ENCODE measurements at places on chromosomes 12 and 14.

- DNase-seq = no peak
Measured at GRCh38 chr14:61379639-61380184, 58.3 kb downstream of the PRKCH start.

DNA sequence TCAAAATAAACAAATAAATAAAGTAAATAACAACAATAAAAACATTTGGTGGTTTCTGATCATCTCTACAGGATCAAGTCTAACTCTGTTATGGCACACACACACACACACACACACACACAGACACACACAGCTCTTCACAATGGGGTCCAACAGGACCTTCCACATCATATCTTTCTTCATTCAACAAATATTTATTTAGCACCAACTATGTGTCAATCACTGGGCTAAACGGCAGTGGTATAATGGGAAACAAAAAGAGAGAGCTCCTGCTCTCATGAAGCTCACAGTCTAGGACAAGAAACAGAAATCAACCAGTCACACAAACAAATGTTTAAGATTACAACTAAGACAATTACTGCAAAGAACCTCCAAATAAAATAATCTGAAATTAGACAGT lies 9.3 kb downstream of the PPP1R13B start:
- DNase-seq = no peak

DNA sequence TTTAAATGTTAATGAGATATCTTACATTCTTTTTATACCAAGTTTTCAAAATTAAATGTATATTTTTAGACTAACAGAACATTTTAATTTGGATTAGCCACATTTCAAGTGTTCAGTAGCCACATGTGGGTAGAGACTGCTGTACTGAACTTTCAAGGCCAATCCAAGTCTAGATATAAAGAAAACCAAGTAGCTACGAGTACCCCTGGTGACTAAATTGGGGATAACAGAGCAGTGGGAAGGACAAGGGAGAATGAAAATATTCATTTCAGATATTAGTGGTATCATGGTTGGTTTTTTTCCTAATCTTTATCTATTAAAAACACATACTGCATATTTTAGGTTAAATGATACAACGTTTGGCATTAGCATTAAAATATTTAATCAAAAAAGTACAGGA lies 69.4 kb upstream of the RHOJ start:
- DNase-seq = no peak

- no peak for DNase-seq
Measured at GRCh38 chr14:85536833-85537190, 6.9 kb downstream of the FLRT2 start.

DNA sequence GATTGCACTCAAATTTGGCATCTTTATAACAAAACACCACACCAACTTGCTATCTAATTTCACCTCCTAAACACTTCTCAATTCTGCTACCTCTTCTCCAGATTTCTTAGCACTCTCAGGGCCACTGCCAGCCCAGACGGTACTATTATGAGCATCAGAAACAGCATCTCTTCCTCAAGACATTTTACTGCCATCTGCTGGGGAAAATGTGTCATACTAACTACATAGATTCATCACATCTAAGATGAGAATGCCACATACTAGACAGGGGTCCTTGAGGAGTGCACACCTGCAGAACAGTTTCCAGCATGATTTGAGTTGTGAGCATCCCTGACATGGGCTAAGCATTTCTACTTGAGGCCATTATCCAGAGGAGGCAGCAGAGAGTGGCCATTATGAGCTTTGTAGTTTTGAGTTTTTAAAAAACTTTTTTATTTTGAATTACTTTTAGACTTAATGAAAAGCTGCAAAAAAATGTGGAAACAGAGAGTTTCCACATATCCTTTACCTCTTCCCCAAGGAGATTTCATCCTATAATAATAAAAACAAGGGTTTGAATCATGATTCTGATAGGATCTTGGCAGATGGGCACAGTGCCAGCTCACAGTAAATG lies 15.1 kb upstream of the GRIP1 start:
- peak; percentile 69 for DNase-seq

DNA sequence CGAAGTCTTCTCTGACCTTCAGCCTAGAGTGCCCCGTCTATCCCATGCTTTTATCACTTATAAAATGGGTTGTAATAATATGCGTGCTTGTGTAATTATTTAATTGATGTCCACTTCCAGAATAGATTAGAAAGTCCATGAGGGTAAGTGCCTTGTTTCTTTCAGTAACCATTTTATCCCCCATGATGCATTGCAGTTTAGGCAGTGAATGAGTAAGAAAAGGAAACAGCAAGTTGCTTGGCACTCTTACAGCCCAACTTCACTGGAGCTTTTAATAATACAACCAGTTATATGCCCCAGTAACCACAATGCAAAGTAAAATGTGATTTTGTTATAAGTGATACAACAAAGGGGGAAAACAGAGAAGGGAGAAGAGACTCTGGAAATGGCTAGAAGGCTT lies 287.3 kb downstream of the MED13L start:
- DNase-seq = no peak

GRCh38 chr12:24901576-24902461 lies 47.1 kb downstream of the BCAT1 start:
- DNase-seq = no peak

DNA sequence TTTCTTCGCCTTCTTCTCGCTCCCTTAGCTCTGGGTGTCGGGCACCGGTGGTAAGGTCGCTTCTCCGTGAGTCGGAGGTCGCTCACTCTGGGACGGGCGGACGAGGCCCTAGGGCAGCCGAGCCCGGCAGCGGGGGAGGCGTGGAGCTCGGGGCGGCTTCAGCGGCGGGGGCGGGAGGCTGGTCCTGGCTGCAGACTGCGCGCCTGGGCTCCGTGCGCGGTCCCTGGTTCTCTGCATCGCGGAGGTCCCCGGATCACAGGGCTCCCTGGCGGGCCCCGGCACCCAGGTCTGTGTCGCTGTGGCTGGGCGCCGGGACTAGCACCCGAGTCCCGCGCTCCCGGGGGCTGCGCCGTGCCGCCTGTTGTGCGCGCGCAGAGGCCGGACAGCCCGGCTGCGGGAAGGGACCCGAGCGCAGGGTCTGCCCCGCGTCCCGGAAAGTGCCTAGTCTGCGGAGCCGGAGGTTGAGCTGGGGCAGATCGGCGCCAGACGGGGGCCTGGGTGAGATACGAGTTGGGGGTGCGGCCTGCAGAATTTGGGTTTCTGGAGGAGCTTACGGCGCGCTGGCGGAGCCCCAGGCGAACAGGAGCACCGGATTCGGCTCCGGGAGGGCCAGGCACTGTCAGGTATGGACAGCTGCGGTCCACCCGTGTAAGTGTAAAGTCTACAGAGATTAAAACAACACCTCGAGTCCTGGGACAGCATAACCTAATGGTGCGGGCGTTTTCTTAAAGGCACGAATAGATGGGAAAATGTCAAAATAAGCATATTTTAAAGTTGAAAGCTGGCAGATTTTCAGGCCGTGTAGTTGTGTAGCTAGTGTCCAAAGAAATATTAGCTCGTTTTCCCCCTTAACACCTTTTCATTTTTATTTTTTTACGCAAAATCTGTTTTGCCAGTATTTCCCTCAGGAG lies 713 bp downstream of the FRMD6 start:
- DNase-seq = no peak

- DNase-seq = no peak
Measured at GRCh38 chr12:130818272-130818634, 20.8 kb downstream of the STX2 start.

DNA sequence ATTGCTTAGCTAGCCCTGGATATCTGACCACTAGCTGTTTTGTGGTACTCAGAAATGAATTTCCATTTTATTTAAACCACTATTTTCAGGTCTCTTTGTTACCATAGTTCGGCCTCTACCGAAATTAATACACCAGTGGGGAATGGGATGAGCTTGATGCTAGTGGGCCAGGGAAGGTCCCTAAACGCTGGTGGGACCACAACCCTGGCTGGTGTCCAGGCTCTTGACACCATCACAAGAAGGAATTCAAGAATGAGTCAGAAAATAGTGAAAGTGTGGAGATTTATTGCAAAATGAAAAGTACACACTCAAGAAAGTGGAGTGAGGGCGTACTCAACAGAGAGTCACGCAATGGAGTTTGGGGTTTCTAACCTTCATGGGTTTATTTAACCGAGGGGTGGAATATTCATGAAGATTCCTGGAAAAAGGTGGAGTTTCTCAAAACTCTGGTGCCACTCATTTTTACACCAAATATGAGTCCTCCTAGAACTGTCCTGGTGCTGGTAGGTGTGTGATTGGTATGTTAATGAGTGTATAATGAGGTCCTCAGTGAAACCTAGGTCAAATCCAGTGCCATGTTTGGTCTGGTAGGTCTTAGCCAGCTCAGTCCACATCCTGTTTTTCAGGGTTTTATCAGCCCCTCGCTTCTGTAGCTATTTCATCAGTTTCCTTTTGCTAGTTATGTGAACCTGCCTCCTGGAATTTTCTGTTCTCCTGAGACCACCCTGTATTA lies 38.9 kb upstream of the LRP6 start:
- no peak for DNase-seq

DNA sequence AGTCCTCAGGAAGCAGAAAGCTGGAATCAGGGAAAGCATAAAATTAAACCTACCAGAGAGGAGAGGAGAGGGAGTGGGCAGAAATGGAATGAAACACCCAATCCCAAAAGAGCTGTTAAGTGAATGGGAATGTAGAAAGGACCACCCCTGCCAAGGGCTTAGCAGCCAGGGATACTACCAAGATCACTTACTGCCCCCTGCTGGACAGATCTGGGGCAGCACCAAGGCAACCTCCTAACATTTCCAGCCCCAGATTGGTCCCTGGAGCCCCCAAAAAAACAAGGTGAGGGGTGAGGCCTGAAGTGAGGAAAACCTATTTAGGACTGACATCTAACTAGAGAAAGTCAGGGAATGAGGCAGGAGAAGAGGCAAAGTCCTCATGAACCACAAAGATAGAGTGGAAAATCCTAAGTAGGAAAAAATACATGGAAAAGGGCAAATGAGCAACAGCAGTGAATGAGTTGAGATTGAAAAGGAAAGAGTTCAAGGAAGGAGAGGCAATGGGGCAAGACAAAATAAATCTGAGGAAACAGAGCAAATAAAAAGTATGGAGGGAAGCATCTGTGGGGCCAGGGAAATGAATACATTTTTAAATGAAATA lies 11.2 kb upstream of the FKBP11 start:
- DNase-seq = peak; percentile 38

- DNase-seq = no peak
Measured at GRCh38 chr12:94010307-94010706, 138.1 kb upstream of the PLXNC1 start.

DNA sequence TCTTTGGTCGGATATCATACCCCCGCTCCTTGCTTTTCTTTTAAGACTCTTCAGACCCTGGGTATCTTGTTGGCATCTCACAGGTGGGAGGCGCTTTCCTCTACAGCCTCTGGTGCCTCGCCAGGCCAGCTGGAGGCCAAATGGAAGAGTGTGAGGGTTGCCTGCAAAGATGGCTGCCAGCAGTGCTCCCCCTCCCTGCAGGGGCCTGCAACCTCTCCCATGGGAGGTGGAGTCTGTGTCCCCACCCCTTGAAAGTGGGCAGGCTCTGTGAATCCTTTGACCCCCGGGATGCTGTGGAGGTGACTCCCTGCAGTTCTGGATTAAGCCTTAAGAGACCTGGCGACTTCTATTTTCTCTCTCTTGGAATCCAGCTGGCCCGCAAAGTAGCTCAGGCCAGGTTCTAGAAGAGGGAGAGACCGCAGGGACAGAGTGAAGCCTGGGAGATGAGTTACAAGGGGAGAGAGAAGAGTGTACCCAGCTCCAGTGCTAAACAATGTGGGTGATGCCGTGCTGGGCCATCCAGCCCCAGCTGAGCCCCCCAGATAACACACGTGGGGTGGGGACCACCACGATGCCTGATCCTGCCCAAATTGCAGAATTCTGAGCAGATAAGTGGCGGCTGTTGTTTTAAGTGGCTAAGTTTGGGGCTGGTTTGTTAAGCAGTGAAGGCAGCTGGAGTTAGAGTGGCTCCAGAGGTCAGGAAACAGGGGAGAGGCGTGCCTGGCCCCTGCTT lies 37.9 kb upstream of the NCOR2 start:
- DNase-seq = no peak

DNA sequence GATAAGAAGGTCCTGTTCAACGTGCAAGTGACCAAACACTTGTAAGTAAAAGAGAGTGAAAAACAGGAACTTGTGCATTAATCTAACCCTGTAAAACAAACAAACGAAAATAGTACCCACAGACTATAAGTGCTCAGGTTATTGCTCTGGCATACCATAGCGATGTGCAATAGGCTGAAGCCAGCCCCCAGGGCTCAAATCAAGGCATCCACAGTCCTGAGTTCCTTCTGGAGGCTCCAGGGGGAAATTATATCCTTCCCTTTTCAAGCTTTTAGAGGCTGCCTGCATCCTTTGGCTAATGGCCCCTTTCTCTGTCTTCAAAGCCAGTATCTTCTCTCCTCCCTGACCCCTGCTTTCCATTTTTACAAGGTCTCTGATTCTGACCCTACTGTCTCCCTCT lies 8.1 kb upstream of the CMAS start:
- DNase-seq = no peak

DNA sequence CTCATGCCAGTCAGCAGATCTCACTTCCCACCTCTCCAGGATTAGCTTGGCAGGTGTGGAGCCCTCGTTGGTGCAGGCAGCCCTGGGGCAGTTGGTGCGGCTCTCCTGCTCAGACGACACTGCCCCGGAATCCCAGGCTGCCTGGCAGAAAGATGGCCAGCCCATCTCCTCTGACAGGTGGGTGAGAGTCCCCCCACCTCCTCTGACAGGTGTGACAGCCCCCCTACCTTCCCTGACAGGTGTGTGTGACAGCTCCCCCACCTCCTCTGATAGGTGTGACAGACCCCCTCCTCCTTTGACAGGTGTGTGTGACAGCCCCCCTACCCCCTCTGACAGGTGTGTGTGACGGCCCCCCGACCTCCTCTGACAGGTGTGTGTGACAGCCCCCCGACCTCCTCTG lies 26.3 kb downstream of the PAPLN start:
- DNase-seq = no peak

- DNase-seq = no peak
Measured at GRCh38 chr12:98185606-98186005, 329.8 kb upstream of the TMPO start.

GRCh38 chr12:28032811-28033537 lies 60.4 kb upstream of the PTHLH start:
- peak; percentile 37 for DNase-seq

DNA sequence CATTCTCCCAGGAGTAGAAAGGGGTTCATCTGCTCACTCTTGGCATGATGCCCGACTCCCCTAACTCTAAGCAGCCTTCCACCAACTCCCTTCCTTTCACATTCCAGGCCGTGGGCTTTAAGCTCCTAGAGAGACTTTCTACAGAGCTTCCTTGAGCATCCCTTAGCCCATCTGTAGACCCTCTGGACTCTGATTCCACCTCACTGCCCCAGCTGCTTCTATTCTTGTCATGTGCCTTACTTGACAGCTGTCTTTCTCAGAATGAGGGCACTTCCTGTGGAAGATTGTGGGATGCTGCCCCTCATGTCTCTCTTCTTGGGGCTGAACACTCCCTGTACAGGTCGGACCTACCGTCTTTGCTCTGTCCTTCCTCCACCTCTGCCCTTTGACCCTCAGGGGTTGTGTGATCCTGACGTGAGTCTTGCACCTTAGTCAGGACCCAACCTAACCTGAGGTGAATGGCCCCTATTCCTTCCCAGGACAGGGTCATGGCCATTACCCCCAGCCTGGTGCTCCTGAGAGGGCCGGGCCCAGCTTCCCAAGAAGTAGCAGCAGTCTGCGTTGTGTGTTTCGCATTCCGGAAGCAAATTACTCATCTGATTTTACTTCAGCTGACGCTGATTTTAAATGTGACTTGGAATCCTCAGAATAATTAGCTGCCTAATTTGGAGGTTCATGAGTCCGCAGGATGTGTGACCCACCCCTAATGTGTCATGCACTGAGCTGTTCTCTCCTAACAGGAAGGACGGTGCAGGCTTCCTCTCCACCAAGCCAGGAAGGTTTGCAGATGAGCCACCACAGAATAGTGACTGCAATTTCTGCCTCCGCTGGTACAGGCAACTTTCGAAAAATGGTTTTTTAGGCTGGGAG lies 2.7 kb upstream of the GALNT6 start:
- DNase-seq = no peak

GRCh38 chr14:73477618-73478266 lies 13.0 kb upstream of the RIOX1 start:
- DNase-seq = no peak

Data from Caki2 (cell line).